NCI-H510A (cell line): ENCODE measurements at places on chromosomes 16 and 17.

GRCh38 chr17:41544491-41544892 lies 16.4 kb upstream of the KRT19 start:
- DNase-seq: no peak

DNA sequence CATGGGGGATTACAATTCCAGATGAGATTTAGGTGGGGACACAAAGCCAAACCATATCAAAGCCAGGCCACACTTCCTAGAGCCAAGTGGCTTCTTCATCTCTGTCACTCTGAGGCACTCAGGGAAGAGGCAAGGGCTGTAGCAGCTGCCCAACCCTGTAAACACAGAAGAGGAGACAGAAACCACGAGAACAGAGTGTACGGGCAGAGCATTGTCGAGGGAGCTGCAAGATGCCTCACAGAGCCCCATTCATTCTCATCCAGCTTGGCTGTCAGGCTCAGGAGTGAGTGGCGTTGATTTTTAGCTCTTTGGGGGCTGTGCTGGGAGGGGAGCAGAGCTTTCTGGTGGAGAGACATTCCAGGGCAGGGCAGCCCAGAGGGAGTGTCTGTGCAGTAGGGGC lies 117.2 kb upstream of the SALL1 start:
- no peak for DNase-seq

DNA sequence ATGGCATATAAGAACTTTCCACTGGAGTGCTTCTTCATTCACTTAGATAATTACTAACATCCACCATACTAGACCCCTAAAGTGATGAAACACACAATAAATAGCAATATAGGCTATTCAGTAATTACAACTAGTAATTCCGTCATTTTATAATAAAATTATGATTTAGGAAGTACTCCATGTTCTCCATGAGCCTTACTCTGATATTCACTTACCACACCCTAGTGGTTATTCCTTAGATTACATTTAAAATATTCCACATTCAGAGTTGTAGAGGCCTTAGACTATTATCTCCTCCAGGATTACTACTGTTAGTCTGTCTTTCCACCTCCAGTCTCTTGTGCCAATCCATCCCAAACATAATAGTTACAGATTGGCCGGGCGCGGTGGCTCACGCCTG lies 62.4 kb downstream of the STH start:
- no peak for DNase-seq

DNA sequence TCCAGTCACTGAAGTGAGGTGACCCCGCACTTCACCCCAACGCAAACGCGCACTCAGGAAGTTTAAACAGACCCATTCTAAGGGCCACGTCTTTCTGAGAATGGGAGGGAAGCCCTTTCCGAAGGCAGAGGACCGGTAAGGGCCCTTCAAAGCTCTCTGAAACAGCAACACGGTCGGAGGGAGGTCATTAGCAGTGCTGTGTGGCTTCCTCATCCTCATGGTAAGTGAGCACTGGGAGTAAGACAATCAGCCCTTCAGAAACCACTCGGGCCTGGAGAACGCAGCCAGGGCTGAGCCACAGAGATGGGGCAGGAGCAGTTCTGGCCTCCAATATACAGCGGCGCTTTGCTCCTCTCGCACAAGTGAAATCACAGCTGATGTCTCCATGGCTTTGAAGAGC lies 23.7 kb downstream of the SRL start:
- DNase-seq: peak; percentile 81

- no peak for DNase-seq
Observed at GRCh38 chr16:87331241-87331801, 14.1 kb upstream of the C16orf95 start.

- no peak for DNase-seq
Observed at GRCh38 chr16:56871172-56871593, 6.2 kb downstream of the SLC12A3 start.

DNA sequence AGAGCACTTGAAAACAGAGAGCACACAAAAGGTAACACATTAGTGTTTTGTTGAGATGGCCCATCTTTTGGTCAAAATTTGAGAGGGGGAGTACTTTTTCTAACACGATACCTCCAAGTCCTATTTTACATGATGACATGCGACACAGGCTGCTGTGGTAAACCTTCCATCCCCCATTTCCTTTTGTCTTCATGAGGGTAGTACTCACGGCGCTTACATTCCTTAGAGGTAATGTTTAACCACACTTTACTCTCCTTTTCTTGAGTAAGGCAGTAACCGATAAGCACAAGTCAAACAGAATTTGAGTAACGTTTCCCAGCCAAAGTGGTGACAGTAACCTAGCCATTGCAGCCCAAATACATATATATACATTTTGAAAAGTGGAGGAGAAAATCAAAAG lies 35.8 kb upstream of the PITPNM3 start:
- no peak for DNase-seq

GRCh38 chr17:82000803-82001570 lies 21.7 kb downstream of the CENPX start:
- DNase-seq: no peak

DNA sequence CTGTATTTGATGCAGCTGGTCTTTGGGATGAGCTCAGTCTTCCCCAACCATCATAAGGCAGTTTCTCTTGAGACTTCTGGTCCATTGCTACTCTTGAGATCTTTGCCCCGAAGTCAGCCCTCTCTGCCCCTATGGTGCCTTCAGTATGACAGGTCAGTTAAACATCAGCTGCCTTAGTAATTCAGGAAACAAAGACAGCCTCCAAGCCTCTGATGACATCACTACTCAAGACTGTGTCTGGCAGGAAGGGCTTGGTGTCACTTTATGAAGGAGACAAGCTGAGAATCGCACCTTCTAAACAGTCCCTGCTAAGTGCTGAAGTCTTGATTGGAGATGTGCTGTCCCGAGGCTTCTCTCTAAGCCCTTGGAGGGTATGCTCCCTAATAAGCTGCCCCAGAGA lies 104.9 kb upstream of the TBX2 start:
- DNase-seq: no peak

DNA sequence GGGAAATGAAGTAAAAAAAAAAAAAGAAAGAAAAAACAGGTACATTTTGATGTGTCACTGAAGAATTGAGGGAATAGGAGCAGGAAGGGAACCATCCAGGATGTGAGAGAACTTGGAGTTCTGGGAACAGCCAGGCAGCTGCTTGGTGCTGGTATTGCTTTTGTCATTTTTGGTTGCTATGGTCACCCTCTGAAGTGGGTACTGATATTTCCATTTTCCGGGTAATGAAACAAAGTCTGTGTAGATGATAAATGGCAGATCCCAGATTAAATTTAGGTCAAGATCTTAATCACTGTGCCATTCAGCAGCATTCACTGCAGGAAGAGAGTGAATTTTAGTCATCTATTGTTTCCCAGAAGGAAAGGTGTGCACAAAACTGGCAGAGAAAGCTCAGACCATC lies 93.6 kb downstream of the ABCA8 start:
- no peak for DNase-seq

DNA sequence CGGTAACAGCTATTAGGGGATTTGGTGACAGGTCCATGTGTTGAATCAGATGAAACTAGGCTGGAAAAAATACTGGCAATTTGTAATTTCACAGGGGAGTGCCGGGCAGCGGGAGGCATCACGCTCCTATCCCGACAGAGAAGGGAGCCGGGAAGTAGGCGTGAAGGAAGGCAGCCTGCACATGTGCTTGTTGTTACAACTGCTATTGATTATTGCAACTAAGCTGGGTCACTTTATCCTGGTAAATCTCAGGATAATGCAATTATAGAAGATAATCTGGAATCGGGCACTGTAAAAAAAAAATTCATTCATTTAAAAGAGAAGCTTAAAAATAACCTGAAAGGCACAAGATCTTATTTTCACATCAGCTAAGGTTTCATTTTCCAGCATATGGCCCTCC lies 180.6 kb downstream of the FOXL1 start:
- DNase-seq: no peak

GRCh38 chr17:81419886-81420768 lies 24.9 kb downstream of the BAHCC1 start:
- DNase-seq: no peak

GRCh38 chr17:32286518-32286900 lies 20.9 kb downstream of the RHBDL3 start:
- no peak for DNase-seq

DNA sequence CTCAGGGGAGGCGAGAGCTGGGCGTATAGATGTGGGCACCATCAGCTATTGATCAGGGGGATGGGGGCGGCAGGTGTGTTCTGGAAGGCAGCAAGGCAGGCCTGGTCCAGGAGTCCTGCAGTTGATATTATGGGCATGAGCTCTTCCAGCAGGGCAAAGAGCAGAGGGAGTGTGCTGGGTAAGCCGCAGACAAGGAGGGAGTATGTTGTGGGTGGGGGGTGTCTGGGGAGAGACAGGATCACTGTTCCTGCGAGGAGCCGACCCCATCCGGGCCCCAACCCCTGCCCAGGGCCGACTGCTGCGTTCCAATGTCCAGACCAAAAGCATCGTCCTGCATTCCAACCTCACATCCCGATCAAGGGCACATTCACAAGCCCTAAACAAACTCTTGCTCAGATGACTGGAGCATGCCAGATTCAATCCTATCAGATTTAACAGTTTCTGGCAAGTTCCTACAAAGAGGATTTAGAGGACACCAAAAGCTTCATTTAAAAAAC lies 9.2 kb downstream of the MXRA7 start:
- DNase-seq: no peak

DNA sequence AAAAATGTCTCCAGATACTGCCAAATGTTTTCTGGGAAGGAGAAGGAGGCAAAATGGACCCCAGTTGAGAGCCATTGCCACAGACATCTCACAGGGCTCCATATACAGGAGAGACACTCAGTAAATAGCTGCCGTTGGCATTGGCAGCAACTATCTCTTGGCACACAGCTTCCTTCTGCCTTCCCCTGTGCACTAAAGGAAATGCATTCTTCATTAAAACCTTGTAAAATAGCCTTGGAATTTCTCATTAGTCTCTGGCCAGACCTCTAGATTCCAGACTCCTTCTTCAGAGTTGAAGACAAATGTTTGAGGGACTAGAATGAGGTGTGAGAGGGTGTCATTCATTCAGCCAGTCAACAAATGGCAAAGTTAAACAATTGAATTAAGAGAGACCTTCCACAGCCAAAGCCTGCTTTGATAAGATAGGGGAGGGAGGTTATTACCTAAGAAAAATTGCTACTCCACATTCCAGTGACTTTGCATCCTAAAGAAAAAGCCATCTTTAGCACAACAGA lies 223.9 kb upstream of the HS3ST3A1 start:
- no peak for DNase-seq

DNA sequence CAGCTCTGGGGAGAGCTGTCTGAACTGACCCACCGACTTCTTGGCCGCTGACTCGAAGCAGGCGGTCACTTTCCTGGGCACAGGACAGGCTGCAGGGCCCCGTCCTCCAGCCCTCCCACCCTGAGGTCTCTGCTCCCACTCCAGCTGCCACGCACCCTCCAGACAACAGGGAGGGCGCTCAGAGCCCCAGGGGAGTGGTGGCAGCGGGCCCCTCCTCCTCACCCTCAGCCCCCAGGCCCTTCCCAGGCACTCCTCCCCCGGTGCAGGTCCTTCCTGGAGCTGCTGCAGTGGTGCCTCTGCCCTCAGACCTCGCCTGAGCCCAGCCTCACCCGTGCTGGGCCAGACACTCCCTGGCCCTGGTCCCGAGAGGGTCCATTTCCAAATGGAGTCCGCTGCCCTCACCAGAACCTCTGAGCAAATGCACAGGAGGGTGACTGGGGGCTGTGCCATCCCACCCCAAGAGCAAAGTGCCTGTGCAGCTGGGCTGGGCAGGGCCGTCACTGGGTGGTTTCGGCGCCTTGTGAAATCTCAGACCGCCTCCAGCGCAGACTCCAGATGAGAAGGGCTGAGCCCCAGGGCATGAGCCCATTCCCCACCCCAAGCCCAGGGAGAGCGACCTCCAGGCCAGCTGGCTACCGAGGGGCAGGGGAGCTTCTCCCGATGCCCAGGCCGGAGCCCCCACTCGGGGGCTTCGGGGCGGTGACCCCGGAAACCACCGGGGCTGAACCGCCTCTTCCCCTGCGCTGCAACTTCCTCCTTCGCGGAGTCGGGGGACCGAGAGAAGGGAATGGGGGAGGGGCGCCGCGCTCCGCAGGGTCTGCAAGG lies 717 bp downstream of the CYBA start:
- no peak for DNase-seq

DNA sequence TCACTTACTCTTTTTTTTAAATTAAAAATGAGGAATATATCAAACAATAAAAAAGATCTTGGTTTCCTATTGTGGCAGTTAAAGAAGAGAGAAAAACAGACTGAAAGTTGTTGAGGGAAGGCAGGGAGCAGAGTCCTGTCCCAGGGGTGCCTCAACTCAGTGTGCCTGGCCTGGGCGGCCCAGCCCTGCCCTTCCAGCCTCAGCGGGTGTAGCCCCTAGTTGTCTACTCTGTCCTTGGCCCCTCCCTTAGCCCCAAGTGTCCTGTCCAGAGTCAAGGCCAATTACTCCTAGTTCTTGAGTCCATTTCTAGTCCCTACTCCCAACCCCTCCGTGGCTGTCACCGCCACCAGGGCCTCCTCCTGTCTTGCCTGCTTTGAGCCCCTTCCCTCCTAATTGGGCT lies 52.5 kb downstream of the SMPD3 start:
- DNase-seq: no peak

DNA sequence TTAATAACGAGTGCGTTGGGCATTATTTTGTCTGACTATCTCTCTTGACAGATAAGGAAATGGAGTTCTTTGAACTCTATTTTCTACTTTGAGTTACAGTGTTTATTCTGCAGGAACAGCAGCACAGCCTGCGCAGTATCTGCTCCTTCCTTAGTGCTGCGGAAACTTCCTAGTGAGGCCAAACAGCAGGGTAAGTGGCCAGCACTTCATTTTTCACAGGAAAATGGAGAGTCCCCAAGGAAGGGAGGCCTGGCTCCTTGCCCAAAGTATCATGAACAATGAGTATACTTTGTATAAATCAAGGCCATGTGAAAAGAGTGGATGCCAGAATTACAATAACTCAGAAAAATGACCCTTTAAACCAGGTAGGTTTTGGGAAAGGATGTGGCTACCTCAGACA lies 140.6 kb downstream of the VPS53 start:
- DNase-seq: no peak

DNA sequence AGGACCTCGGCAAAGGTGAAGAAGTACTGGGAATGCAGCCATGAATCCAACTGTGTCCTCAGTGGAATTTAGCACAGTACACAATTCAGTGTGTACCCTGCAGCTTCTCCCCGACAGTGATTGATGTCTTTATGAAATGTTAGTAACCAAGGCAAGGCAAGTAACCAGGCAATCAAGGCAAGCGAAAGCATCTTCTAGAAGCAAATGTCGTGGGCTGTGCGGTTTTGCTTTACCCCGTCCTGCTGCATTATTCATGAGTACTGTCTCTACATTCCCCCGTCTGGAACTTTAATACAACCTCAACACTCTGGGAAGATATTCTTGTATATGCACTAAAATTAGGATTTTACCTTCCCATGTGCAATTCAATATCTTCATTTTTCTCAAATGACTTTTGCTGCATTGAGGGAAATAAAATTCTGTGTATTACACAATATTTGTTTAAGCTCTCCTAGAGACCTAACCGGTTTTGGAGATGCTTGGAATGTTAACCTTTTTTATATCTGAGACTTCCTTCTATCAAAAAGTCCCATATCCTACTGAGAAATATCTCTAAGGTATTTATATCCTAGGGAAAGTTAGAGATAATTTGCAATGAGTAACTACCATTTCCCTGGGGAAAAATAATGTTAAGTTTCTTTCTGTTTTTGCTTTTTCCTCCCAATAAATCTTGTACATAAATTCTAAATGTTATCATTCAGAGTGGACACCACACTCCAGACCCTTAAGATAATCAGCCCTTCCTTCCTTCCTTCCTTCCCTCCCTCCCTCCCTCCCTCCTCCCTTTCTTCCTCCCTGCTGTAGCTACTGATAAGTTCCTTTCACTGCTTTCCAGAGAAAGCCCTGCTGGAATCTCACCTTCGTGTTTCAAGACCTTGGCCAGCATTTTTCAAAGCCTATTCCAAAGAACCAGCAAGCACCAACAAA lies 51.9 kb upstream of the ADORA2B start:
- no peak for DNase-seq
